ENCODE measurements at places on chromosomes 2 and 18.

DNA sequence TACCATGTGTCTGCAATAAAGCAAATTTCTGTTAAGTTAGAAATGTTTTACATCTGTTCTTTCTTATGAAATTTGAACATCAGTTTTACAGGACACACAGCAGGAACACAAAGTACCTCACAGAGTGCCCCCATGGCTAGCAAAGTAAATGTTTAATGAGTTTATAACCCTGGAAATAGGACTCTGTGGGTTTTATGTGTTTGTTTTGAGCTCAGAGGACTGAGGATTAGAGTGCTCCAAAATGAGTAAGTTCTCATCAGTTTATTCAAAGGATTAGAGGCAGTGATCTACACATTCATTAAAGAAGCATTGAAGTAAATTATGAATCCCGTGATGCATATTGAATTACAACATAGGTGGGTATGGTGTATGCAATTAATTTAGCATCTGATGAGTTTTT, 281.8 kb downstream of the GULP1 start:
- DNase-seq, result no peak

DNA sequence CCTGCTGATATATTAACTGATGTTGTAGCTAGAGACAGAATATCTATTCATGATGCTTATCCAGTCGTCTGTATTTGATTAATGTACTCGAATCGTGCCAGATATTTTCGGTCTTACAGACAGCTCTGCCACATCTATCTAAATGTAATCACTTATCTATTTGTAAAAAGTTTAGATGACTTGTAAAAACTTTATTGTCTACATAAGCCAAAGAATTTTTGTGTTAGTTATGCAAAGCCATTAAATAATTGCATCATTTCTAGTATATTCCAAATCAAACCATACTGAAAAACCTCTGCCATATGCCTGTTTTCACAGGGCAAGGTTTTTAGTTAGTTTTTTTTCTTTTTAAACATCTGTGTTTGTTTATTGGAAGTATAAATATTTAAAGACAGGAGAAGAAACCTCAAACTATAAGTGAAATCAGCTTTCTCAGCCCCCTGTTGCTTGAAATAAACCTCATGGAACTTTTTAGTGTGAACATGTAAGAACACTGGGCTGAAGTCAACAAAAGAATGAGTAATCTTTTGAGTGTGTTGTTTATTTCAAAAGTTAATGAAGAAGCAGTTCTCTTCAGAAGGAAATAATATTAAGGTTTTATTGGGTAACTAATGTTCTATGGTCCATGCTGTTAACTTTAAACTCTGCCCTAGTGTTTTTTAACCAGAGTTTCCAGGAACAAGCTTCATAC, 657.6 kb upstream of the SYT4 start:
- DNase-seq, result no peak

GRCh38 chr2:11155381-11156035, at the start of gene SLC66A3:
Gene SLC66A3 (plus strand): TSS chr2:11155467. CDS start chr2:11155547, 80 bp downstream.
- no peak for DNase-seq

GRCh38 chr2:204072443-204073324, 136.1 kb downstream of the ICOS start:
- peak; percentile 80 for DNase-seq

- DNase-seq, result no peak
Measured at GRCh38 chr2:17894005-17894404, 15.5 kb downstream of the KCNS3 start.

All from stimulated activated CD4-positive, alpha-beta T cell treated with anti-CD3 and anti-CD28 coated beads, Interleukin-2, amount 100 ng/mL, for 48 hours (primary cell).